ENCODE measurements at places on chromosomes 3 and 15.

DNA sequence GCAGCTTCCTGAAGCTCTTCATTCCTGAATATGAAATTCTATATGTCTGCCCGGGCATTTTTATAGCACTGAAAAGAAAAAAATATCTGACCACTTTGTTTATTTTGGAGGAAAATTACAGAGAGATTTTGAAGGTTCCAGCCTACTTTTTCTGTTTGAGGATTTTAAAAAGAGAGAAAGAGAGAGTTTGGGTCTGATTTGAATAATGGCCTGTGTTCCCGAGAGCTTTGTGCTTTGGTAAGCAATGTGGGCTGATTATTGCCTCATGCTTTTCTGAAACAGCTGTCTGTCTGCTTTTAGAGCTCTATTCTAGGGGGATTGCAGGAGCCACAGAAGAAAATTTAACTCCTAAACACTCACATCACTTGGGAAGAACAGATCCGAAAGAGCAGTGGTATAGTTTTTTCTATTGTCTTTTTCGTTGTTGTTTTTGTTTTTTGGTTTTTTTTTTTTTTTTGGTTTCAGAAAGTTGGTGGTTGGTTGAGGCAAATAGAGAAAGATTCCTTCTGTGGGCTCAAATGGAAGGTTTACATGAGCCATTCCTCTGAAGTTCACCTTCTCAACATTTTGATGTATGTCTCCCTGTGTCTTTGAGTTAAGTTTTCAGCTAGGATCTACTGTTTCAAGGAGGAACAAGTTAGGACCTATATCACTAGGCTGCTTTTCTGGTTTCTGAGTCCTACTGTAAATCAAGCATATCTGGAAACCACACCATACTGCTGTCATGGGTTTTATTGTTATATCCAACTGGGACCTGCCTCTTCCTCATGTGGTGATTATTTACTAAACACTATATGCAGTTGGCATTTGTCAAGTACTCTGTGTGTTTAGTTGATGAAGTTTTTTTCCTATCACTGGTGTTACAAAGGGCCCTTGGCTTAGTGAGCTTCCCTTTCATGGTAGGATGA lies 178.9 kb downstream of the KCNMB2 start:
- DNase-seq, result no peak

DNA sequence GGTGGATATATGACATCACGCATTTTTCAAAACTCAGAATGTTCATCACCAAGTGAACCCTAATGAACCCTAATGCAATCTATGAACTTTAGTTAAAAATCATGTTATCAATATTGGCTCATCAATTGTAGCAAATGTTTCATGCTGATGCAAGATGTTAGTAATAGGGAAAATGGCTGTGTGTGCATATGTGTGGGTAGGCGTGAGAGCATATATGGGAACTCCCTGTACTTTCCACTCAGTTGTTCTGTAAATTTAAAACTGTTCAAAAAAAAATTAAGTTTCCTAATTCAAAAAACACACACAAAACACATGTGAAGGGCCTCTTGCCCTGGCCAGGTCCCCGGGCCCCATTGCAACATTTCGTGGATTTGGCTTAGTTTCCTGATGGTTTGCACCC lies 89.7 kb upstream of the PROK2 start:
- no peak for DNase-seq

- DNase-seq, result no peak
These were observed 686 bp downstream of the MYRIP start for GRCh38 chr3:39809995-39810595.

- DNase-seq, result no peak
These were observed 92.7 kb downstream of the VGLL4 start for GRCh38 chr3:11551036-11551435.

- DNase-seq, result peak; percentile 24
These were observed 103.6 kb downstream of the OTOL1 start for GRCh38 chr3:161600173-161600572.

DNA sequence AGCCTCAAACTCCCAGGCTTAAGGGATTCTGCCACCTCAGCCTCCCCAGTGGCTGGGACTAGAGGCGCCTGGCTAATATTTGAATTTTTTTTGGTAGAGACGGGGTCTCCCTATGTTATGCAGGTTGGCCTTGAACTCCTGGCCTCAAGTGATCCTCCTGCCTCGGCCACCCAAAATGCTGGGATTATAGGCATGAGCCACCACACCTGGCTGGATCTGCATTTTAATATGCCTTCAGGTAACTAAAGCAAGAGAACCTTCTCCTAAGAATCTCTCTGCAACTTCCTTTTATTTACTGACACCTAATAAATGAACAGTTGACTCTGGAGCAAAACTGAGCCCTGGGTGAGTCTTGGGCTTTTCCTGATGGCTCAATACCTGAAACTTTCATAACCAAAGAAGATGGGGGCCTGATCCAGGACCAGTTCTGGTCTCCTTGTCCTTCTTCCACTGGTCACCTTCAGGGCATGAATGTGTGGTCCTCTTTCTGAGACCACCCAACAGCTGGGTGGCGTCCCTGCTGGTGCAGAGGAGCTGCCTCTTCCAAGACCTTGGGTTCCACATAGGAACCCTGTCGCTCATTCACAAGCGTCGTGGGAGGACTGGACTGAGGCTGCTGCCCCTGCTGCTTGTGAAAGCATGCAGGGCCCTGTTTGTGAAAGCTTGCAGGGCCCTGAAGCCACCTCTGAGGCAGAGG lies 28.2 kb downstream of the CCR9 start:
- no peak for DNase-seq
